NCI-H345 (cell line): ENCODE measurements at places on chromosomes 2 and 18.

DNA sequence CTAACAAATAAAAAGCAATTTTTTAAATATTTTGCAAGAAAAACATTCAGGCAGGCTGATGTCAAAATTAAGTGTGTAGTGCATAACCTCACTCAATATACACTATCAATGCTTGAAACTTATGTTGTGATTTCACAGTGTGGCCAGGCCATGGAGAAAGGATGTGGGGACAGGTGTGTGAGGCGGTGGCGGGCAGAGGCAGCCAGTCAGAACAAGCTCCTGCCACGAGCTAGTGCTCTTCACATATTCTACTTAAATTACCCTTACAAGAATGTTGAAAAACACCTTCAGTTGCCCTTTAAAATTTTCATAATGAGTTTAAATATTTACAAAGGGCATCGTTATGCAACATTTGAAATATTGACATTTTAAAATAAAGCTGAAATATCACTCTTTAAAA is 43.2 kb downstream of the CYB5A start:
- no peak for DNase-seq

DNA sequence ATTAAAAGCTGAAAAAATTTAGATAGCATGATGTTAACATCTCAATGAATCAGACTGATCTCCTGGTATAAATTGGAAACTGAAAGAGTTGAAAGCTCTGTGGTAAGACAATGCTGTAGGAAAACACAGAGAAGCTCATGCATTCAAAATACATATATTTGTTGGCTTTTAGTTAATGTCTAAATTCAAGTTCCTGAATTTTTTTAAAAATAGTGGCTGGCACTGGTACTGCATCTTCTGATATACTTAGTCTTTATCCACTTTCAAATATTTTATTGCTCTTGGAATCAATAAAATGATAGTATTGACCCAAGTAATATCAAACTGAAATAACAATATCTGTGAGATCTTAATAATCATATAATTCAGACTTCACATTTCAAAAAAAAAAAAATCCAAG is 151.4 kb upstream of the FIGN start:
- DNase-seq = no peak

- DNase-seq = peak; percentile 38
Measured at GRCh38 chr2:225113371-225114015, 71.2 kb upstream of the DOCK10 start.

DNA sequence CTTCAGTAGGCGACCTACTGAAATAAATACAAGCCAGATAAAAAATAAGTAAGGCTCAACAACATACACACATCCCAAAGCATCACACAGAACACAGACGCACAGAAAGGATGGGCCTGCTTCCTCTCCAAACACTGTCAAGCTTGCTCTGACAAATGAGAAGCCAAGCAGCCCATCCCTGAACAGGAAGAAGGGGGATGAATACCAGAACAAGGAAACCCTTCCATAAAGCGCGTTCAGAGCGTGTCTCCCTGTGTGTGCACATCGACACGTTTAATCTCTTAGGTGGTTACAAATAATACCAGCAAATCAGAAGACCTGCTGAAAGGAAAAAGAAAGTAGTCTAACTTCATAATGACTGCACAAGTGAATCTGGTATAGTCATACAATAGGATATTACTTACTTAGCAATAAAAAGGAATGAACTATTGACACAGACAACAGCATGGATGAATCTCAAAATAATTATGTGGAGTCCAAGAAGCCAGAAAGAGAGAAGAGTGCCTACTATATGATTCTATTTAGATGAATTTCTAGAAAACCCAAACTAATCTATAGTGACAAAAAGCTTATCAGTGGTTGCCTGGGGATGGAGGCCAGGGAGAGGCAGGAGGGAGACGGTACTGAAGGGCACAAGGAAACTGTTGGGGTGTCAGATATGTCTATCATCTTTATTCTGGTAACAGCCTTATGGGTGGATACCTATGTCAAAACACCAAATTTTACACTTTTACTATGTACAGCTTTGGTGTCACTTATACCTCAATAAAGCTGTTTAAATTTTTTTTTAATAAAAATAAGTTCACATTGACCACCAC is 26.8 kb downstream of the MBOAT2 start:
- no peak for DNase-seq

DNA sequence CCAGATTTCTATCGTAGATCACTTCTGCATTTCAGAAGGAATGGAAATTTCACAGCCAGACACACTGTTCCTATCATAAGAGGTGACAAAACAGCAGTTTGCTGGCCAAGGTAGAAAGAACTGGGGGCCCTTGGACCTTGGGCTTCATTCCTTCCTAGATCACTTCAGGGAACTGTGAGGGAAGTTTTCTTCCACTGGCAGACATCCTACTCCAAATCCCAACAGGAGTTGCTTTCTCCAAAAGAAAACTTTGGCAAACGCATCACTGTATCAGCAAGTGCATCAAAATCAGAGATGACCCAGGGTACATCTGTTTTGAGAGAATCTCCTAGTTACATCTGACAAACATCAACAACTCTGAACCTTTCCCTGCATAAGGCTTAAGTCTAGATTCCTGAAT is 348.4 kb upstream of the KLHL29 start:
- DNase-seq = no peak

DNA sequence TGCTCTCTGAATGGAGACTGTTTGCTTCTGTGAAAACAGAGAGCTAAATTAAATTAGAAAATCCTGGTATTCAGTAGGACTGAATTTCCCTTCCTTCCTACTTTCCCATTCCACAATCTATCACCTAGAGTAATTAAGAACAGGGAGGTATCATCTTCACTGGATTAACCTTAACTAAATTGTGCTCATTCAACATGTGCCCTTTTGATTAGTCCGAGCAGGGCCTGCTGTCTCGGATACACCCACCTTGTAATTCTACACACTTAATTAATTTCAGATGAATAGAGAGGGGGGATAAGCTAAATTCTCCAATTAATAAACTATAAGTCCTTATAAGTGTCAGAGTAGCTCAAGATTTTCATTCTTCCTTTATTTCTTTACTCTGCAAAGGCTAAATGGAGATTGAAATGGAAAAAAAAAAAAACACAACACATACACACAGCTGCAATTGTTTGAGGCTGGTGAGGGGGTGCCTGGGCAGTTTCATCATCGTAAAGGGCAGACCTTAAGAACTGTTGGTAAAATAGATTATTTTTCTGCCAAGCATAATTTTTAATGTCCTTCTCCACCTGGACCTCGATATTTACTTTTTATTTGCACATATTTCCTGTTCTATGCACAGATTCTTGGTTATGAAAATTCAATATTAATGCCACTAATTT is 157.1 kb upstream of the SIX2 start:
- DNase-seq = peak; percentile 24

GRCh38 chr2:84631047-84631446 is 114.7 kb downstream of the DNAH6 start:
- peak; percentile 7 for DNase-seq

GRCh38 chr2:99653433-99653832 is 163.6 kb upstream of the REV1 start:
- peak; percentile 56 for DNase-seq

- DNase-seq = no peak
Measured at GRCh38 chr2:60544954-60545560, 8.4 kb downstream of the BCL11A start.

GRCh38 chr2:81672923-81673322 is 1368.4 kb upstream of the LRRTM1 start:
- DNase-seq = no peak

DNA sequence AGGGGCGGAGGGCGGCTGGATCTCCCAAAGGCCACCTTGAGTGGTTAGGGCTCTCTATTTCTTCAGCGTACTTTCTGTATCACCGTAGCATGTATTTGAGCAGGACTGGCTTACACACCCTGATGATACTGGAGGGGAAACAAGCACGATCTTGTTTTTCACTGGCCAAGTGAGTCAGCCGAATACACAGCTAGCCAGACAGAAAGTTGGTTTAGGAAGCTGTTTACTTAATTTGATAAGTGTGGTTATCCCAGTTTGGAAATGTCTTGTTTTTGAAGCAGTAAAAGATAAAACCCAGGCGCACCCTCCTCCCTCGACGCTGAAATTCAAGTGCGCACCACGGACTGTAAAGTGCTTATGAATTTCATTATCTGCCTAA is 582 bp downstream of the RIOK3 start:
- no peak for DNase-seq

DNA sequence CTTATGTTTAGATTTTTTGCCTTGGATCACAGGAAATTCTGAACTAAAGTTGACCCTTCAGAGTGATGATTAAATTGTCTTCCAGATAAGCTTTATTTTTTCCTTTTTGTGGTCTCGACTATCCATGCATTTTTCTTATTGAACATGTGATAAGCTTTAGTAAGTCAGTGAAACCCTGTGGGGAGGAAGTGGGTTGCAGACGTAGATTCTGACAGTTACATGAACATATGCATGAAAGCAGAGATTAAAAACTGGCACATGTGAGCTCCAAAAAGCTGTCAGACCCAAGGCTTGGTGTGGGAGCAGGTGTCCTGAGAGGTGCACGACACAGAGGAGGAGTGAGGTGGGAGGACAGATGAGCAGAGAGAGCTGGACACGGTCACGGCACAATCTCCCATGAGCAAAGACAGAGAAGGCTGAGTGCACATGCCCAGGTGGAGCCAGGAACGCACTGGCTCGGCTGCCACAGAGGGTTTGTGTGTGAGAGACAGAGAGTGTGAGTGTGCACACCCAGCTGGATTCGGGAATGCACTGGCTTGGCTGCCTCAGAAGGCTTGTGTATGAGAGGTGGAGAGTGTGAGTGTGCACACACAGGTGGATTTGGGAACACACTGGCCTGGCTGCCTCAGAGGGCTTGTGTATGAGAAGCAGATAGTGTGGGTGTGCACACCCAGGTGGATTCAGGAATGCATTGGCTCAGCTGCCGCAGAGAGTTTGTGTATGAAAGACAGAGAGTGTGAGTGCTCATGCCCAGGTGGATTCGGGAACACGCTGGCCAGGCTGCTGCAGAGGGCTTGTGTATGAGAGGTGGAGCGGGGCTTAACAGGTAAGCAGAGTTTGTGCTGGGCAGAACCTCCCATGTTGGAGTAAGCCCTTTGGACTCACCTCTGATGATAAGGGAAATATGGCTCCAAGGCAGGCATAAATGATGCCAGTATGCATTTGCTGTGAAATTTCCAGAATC is 849.1 kb upstream of the SALL3 start:
- no peak for DNase-seq

- no peak for DNase-seq
Measured at GRCh38 chr2:183283209-183283608, 159.0 kb downstream of the NUP35 start.
